ENCODE measurements at places on chromosomes 5 and 9.

DNA sequence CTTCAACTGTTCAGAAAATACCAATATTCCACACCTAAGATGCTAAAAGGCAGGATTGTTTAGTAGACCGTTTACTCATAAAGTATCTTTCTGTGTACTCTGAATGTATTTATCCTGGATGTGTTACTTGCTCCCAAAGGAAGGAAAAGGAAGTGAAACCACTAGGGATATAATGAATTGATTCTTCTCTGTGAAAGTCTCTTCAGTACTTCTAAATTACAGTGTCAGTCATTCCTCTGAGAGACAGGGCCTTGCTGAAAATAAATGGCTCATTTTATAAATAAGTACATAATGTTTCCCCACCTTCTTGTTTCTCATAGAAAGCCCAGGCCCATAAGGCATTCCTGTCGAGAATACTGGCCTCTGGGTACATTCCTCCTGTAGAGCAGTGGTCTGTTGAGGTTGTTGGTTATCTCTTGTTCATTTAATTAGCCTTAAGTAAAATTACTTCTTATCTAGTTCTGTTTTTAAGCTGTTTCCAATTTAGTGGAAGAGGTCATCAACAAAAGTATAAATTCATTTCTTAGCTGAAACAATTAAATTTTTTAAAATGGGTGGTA, 1.6 kb downstream of the HAPLN1 start:
- DNase-seq, result no peak

- no peak for DNase-seq
Observed at GRCh38 chr9:123637606-123637944, 281.6 kb downstream of the CRB2 start.

DNA sequence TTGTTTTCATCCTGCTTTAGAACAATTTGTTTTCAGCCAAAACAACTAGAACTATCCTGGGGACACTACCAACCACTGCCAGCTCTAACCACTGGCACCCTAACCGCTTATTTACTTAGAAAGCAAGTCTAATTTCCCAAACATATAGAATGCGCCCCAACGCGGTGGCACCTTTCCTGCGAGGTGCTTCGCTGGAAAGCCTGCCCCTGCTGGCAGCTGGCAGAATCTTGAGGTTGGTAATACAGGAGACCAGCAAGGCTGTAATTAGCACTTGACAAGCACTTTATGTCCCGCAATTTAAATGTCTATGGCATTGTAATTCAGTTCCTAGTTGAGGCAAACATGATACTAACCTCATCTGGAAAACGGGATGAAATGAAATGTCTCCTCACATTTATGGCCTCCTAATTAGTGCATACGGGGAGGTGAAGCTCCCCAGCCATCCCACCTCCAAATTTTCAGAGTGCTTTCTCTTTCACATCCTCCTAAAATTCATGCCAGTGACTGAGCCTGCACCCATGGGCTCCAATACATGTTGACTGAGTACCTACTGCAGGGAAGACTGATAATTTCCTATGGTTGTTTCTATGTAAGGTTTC, 30.4 kb downstream of the GABBR2 start:
- DNase-seq, result peak; percentile 50

DNA sequence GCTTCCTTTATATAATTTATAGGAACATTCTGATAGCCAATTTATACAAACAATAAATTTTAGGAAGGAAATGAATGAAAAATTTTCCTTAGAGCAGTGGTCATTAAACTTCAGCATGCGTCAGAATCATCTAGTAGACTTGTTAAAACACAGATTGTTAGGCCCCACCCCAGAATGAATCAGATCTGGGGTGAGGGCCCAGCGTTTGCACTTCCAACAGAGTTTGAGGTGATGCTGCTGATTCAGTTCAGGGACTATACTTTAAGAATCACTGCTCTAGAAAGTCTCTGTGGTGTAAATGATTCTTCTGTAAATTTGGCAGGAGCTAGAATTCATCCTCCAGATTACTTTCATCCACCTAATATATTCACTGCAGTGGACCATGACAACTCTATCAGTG, 80.4 kb downstream of the SLC12A2 start:
- no peak for DNase-seq

GRCh38 chr9:136538599-136539426, 7.0 kb downstream of the NOTCH1 start:
- DNase-seq, result peak; percentile 90

All from spleen (tissue), 13 donors.